ENCODE measurements at places on chromosomes 16 and 17. TPM values are rescaled to one million over a fixed set of nuclear protein-coding genes. Genes with fewer than 3 reads are reported as not detected.
A peak's percentile ranks its signal among the peaks of the same experiment; 100 is the strongest.

Gene ZG16B
- total RNA-seq, result 1.2 TPM

DNA sequence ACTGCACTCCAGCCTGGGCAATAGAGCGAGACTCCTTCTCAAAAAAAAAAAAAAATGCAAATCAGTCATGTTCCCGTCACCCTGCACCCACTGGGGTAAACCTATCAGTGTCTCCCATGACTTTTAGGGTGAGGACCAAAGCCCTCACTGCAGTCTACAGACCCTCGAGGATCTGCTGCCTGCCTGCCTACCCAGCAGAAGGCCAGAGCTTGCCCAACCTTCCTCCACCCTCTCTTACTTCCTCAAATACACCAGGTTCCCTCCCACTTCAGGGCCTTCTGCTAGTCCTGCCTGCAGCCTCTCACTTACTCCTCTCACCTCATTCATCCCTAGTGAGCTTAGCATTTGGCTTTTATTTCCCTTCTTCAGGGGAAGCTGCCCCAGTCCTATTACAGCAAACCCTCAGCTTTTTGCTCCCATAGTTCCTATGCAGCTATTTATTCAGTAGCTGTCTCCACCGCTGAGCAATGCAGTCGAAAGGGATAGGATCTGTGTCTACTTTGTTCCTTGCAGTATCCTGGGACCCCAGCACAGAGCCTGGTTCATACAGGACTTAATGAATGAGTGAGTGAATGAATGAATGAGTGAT lies 17.8 kb upstream of the TOB1 start:
- no peak for DNase-seq

DNA sequence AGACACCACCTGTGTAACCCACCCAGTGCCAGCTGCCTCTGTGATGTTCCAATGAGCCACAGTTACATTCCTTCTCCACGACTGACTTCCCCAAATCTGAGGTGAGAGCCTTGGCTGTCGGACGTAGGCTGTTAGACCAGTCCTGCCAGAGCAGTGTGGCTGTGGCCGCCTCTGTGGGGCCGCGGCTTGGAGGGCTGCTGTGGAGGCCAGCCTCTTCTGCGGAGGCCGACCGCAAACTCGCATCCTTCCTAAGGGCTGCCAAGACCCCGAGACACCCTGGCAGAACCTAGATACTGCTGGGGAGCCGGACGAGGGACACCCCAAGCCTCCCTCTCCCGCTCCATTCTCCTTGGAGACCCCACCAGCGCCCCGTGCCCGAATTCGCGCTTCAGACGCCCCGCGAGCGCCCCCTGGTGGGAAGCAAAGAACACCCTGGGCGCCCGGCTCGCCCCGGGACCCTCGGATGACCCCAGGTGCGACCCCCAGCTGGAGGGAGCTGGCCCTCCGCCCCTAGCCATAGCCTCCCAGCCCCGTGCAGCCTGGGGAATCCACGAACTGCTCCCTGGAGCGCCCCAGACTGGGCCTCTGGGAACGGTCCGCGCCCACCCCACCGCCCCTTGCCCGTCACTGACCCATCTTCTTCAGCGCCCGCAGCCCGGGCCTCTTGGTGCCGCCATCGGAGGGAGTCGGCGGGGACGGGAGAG lies 547 bp downstream of the PLCD3 start:
- DNase-seq, result no peak

GRCh38 chr16:11639925-11640899 lies 28.0 kb upstream of the SNN start:
- peak; percentile 97 for DNase-seq

- no peak for DNase-seq
Measured at GRCh38 chr16:48790151-48790550, 180.2 kb upstream of the N4BP1 start.

Gene BEAN1
- total RNA-seq, result 1.7 TPM

Gene P2RX1
- total RNA-seq, result not detected

Gene CSH2
- total RNA-seq, result not detected

DNA sequence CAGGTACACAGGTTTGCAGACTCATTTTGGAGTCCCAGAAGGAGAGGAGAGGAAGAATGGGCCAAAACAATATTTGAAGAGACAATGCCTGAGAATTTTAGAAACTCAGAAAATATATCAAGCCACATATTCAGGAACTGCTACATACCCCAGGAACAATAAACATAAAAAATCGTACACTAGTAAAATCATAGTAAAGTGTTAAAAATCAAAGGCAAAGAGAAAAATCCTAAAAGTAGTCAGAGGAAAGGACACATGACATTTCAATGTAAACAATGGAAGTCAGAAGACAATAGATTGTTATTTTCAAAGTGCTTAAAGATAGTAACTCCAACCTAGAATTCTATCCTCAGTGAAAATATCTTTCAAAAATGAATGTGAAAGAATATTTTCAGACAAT lies 28.5 kb upstream of the NACA2 start:
- DNase-seq, result no peak

DNA sequence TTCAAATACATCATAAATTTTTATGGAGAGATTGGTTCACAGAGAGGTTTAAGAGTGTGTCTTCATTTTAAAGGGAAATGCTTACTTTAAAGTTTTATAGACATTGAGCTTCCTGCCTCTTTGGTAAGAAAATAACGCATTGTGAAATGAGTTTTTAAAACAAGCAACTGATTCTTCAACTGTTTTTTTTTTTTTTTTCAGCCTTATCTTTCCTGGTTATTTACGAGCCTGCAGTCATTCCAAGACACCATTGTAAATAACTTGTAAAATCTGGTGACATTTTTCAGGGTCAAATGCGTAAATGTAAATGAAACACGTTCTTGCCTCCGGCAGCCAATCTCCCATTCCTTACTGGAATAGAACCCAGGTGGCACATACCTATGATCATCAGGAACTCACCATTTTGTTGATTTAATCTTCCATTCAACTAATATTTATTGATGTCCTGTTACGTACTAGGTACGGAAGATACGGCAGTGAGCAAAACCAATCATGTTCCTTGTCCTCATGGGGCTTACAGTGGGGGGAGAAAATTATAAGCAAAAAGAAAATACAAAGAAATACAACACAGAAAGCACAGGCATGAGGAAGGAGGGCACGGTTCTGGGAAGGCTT lies 33.2 kb upstream of the CDYL2 start:
- no peak for DNase-seq

DNA sequence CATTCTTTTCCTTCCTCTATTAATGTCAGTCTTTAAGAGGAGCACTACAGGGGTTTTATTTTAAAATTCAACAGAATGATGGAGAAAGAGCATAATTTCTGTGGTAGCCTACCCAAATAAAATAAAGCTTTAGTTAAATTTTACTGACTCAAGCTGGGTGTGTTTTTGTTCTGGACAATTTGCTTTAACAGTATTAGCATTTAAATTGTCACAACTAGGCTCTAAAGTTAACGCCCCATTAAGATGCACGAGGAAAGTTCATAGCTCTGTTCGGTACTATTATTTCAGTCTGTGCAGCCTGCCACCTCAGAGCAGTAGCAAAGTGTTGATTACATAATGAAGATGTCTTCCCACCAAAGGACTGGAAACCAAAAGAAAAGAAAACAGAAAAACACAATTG lies 52.0 kb downstream of the CDK12 start:
- DNase-seq, result no peak

- DNase-seq, result no peak
Measured at GRCh38 chr17:16171613-16172012, 43.7 kb downstream of the NCOR1 start.

Gene TBC1D3G
- not detected for total RNA-seq

DNA sequence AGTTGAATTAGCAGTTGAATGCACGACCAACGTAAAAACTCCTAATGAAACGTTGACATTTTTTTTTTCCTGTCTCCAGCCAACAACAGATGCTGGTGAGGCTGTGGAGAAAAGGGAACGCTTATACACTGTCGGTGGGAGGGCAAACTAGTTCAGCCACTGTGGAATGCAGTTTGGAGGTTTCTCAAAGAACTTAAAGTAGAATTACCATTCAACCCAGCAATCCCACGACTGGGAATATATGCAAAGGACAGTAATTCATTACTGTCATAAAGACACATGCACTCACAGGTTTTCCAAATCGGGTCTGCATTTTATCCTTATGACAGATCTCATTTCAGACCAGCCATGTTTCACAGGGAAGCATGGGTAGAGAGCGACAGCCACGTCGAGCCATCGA lies 3.5 kb upstream of the WFDC1 start:
- DNase-seq, result no peak

Gene TEDC2
- 10.2 TPM for total RNA-seq

DNA sequence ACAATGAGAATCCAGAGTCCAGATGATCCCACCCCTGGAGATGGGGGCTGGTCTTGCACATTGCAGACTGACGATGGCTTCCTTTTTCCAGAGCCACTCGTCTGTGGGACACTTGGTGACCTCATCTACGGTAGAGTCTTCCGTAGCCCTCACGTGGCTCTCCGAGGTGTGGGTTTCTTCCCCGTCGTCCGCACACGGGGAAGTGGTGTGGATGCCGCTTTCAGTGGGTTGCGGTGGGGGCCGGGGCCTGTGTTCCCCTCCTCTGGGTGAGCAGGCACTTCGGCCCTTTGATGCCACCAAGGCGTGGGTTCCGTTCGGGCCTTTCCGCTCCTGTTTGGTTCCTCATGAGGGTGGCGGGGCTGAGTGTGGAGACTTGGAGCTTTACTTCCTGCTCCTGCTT lies 21.4 kb downstream of the BAIAP2 start:
- no peak for DNase-seq

Gene ACSM2A
- not detected for total RNA-seq

DNA sequence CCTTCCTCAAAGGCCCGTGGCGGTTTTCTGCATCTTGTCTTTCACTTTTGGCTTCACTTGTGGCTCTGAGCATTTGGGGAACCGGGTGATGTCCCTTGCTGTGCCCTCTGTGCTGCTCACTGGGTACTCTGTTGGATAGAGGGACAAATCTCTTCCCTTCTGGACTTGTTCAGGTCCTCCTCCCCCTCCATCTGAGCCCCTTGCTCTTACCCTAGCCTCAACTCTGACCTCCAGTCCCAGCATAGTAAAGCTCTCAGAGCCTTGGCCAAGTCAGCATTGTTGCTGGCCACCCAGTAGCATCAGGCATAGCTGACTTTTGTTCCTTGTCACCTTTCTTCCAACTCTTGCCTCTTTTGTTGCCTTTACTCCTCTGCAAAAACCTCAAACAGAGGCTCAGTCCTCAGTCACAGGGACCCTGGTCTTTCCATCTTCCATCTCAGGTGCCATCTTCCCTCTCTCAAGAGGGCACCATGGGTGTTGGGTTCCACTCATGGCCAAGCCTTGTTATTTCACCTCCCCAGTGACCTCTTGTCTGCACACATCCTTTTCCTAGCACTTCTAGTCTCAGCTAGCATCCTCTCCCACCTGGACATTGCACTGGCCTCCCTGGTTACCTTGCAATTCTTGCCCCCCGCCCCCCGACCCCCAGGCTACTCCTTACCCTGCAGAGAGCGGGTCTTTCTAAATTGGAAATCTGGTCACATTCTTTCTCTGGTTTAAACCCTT lies 393 bp upstream of the PSMB10 start:
- peak; percentile 81 for DNase-seq

- DNase-seq, result peak; percentile 82
Measured at GRCh38 chr17:80501741-80502577, 25.6 kb upstream of the NPTX1 start.

Gene EMP2
- total RNA-seq, result 35.8 TPM

GRCh38 chr17:42566883-42567573 lies at the start of gene MLX:
Gene MLX (plus strand): TSS chr17:42567100. CDS start chr17:42567125, 25 bp downstream.
- DNase-seq, result peak; percentile 86

DNA sequence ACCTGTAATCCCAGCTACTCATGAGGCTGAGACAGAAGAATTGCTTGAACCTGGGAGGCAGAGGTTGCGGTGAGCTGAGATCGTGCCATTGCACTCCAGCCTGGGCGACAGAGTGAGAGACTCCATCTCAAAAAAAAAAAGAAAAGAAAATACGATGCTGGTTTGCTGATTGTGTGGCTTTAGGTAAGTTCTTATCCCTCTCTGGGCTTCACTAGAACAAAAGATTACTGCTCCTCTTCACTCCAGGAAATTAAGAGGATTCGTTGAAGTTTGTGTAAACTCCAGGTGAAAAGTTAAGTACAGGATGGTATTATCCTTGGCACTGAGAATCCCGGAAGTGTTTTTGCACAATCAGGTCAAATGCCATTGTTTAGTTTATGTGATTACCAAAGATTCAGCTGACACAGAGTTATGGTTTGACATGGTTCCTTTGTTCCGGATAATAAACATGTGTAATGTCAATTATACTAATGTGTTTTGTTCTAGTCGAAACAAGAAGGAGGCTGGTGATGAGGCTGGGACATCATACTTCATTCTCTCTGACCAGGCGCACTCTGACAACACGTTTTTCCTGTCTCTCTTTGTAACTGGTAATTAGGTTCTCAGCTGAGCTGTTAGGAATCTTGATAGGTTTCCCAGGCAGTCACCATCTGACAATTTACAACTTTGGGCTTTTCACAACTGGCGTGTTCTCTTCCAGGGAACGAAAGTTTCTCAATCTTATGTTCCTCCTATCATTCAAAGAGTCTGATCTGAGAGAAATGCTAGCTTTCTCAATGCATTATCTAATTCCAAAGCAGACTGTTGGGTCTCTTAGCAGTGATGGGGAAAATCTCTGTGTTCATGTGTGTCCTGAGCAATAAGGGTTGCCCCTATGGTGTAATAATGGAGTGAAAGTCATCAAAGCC lies 10.8 kb upstream of the TAOK1 start:
- DNase-seq, result no peak

DNA sequence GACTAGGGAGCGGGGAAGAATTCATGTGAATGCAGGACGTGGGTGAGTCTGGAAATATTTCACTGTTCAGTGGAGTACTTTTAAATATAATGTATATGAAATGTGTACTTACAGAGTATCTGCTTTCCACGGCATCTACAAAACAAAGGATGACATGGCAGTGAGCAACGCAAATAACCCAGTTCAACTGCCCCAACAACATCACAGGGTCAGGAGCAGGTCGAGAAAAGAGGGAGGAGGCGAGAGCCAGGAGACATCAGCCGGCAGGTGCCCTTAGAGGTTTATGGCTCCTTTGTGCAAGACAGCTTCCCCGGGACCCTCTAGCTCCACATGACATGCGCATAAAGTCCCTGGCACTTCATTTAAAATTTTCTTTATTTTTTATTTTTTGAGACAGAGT lies 61.1 kb downstream of the PECAM1 start:
- no peak for DNase-seq

GRCh38 chr17:53093391-53093790 lies 729.3 kb upstream of the KIF2B start:
- no peak for DNase-seq

GRCh38 chr17:8836821-8837562 lies 30.5 kb downstream of the PIK3R6 start:
- no peak for DNase-seq

GRCh38 chr16:25493136-25493811 lies 198.5 kb upstream of the HS3ST4 start:
- peak; percentile 16 for DNase-seq

Gene QPRT
- total RNA-seq, result 18.4 TPM

- no peak for DNase-seq
Measured at GRCh38 chr17:4971826-4972225, 4.2 kb upstream of the SPAG7 start.

GRCh38 chr17:76013377-76013932 lies 12.8 kb downstream of the CDK3 start:
- peak; percentile 15 for DNase-seq

Gene RND2
- not detected for total RNA-seq

- DNase-seq, result peak; percentile 79
Measured at GRCh38 chr16:22353191-22353919, 21.1 kb downstream of the CDR2 start.

GRCh38 chr17:82489851-82490511 lies 29.6 kb upstream of the FOXK2 start:
- no peak for DNase-seq

GRCh38 chr16:59754854-59755253 lies 1020.7 kb upstream of the GOT2 start:
- no peak for DNase-seq
